ENCODE measurements at places on chromosomes 6 and 20.
A peak's percentile ranks its signal among the peaks of the same experiment; 100 is the strongest.

- DNase-seq, result peak; percentile 29
These were observed 2.6 kb upstream of the WFDC5 start for GRCh38 chr20:45117581-45117980.

GRCh38 chr6:51137777-51138176 lies 319.1 kb downstream of the TFAP2B start:
- no peak for DNase-seq

- DNase-seq, result no peak
These were observed 21.6 kb upstream of the TBC1D7 start for GRCh38 chr6:13349811-13350506.

GRCh38 chr6:146546443-146547043 lies 2.9 kb downstream of the RAB32 start:
- DNase-seq, result no peak

- no peak for DNase-seq
These were observed 107.0 kb upstream of the DST start for GRCh38 chr6:56749632-56750151.

DNA sequence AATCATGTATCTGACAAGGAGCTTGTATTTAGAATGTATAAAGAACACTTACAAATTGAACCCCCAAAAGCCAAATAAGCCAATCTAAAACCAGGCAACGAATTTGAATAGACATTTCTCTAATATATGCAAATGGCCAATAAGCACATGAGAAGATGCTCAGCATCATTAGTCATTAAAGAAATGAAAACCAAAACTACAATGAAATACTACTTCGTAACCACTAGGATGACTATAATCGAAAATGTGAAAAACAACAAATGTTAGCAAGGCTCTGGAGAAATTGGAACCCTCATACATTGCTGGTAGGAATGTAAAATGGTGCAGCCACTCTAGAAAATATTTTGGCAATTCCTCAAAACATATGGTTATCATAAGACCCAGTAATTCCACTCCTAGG lies 105.8 kb upstream of the TOP1 start:
- no peak for DNase-seq

GRCh38 chr20:14727485-14728150 lies 390.2 kb upstream of the FLRT3 start:
- no peak for DNase-seq

DNA sequence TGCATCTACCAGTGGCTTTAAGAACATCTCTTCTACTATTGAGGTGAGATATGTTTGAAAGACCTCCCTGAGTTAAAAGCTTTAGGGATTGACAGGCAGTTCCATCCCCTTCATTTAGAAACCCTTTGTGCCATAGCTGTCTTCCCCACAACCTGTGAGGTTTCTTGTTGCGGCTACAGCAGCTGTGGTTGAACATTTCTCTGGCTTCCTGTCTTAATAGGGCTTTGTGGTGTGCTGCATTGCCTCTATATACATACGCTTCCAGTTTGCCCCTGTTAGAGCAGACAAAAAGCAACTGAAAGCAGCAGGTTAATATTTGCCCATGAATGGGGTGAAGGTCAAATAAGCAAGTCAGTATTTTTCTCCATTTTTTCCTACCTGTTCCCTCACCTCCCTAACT lies 210.2 kb downstream of the TMEM200A start:
- DNase-seq, result no peak
